ENCODE measurements at places on chromosomes 6 and 20.
A peak's percentile ranks its signal among the peaks of the same experiment; 100 is the strongest.

- no peak for DNase-seq
These were observed 164.9 kb downstream of the CDH26 start for GRCh38 chr20:60123096-60123495.

DNA sequence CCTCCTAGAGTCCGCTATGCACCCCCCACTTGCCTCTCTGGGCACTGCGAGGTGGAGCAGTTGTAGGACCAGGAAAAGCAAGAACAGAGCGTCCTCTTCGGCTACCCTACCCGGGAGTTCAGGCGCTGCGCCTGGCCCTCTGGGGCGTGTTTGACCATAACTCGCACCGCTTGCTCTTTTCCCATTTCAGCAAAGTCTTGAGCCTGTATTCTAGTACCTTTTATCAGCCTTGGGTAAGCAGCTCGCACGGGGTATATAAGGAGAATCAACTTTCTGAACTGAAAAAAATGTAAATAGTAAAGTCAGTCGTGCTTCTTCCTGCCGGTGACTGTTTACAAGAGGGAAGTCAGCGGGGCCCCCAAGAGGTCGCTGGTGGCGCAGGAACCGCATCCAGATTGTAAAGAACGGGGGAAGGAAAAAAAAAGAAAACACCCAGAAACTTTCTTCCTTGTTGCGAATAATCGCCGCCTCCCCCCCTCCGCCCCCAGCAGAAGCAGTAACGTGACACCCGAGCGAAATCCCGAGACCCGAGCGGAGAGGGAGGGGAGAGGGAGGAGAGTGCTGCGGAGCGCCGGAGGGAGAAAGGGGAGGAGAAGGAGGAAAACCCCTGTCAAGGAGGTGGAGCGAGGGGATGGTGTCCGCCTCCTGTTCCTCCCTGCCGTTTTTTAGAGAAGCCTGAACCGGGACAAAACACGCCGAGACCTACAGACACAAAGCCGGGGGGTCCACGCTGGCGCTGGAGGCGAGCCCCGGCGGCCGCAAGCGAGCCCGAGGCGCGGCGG lies at the start of gene UST:
Gene UST (plus strand): TSS at position 668 of the 782 bp plus-strand sequence. CDS start 401 bp downstream, outside the sequence.
- no peak for DNase-seq

GRCh38 chr6:166661327-166662085 lies 34.5 kb upstream of the RPS6KA2 start:
- DNase-seq = no peak

- DNase-seq = no peak
These were observed 59.0 kb upstream of the FAM184A start for GRCh38 chr6:119137194-119138072.

- no peak for DNase-seq
These were observed 71.0 kb upstream of the FAM83B start for GRCh38 chr6:54775576-54775975.

- no peak for DNase-seq
These were observed 119.9 kb downstream of the SULF2 start for GRCh38 chr20:47665221-47665991.

DNA sequence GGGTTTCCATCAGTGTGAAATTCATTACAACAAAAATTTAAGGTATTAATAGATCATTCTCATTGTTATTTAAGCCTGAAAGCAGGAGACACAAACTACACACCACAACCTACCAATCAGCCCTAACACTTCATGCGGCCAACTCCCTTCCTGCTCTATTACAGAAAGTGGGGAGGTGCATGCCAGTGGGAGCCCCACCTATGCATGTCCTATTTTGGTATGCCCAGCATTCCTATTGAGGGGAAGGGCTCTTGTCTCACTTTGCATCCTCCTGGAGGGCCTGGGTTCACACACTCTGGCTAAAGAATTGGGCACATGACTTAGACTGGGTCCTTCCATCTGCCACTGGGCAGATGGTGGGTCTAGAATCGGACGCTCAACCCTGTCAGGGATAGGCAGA lies 450.0 kb downstream of the PTPRT start:
- no peak for DNase-seq

GRCh38 chr6:43924222-43924702 lies 154.3 kb downstream of the VEGFA start:
- DNase-seq = peak; percentile 26

DNA sequence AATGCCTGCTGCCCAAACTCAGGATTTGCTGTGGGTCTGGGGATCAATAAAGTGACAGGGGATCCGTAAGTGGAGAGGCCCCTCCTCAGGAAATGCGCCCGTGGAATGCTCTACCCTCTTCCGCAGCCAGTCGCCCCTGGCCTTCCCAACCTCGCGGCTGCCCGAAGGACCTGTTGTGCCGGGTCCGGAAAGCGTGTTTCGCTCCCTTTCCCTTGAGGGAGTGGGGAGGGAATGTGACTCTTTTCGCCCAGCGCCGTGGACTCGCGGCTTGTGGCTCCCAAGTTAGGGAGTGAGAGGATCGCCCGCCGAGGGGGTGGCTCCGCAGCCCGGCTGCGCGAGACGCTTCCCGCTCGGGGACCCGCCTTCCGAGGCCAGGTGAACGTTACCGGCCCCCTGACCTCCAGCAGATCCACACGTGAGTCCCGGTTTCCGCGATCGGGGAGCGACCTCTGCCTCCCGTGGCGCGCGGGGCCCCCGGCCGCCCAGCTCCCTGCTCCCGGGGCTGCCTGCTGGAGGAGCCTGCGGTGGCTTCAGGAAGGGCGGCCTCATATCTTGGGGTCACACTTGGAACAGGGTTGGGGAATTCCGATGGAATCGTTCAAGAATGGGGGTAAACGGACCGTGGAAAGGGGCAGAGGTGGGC lies 666 bp downstream of the TPD52L1 start:
- no peak for DNase-seq

DNA sequence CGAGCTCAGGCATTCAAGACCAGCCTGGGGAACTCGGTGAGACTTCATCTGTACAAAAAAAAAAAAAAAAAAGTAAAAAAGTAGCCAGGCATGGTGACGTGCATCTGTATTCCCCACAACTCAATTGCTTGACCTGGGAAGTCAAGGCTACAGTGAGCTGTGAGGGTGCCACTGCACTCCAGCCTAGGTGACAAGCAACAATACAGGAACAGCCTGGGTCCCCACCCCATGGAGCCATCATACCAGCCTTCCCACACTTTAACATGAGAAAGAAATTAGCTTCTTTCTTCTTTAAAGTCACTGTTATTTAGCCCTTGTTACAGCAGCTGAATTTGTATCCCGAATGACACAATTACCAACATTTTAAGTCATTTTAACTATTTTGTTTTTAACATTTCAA lies 56.1 kb downstream of the SCML4 start:
- no peak for DNase-seq

- DNase-seq = no peak
These were observed at the start of gene MYT1 for GRCh38 chr20:64164123-64164836. Gene MYT1, plus strand, starts transcription at chr20:64164452. Its CDS starts 34,410 bp downstream, at chr20:64198862.

DNA sequence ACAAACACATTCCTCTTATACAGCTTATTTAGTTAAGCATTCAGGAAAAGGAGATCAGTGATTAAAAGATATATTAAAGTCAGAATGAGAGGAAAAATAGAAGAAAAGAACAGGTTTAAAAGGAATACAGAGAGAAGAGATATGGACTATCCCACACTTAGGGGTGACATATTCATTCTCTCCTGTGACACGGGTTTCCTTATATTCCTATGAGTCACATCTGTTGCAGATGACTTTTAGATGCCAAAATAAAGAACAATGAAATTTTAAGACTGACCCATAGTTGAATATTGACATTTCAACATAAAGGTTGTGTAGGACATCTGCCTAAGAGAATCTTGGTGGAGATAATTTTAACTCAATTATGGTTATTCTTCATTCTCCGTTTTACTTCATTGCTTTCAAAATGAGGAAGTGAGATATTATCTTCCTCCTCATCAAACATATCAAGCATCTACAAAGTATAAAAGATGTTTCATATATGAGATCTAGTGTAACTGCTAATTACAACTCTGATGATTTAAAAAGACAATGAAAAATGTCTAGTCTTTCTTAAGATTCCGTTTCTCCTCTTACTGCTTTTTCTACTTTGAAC lies 1336.7 kb upstream of the CITED2 start:
- no peak for DNase-seq

- no peak for DNase-seq
These were observed 133.7 kb downstream of the MYO6 start for GRCh38 chr6:75882734-75883133.

- no peak for DNase-seq
These were observed 578.9 kb downstream of the HAO1 start for GRCh38 chr20:7361321-7361720.

- DNase-seq = no peak
These were observed 15.3 kb downstream of the HCK start for GRCh38 chr20:32067234-32067821.

- DNase-seq = no peak
These were observed 41.5 kb downstream of the MAN1A1 start for GRCh38 chr6:119308048-119308570.

DNA sequence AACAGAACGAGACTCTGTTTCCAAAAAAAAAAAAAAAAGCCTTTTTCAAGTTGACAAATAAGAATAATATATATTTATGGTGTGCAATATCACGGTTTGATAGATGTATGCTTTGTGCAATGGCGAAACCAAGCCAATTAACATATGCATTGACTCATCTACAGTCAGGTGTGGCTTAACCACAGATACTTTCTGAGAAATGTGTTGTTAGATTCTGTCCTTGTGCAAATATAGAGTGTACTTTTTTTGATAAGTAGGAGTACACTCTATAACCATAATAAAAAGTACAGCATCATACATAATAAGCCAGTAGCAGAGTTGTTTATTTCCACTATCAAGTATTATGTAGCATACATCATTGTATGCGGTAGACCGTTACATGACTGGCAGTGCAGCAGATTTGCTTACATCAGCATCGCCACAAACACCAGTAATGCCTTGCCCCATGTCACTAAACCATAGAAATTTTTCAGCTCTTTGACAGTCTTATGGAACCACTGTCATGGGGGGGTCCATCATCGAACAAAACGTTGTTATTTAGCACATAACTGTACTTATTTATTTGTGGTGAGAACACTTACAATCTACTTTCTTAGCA lies 59.2 kb downstream of the TMEM170B start:
- DNase-seq = no peak

- no peak for DNase-seq
These were observed 6.6 kb downstream of the BFSP1 start for GRCh38 chr20:17524560-17524959.

- DNase-seq = no peak
These were observed 76.9 kb downstream of the SYNDIG1 start for GRCh38 chr20:24546232-24546892.

GRCh38 chr6:157099912-157100593 lies 223.3 kb downstream of the TMEM242 start:
- DNase-seq = peak; percentile 38

GRCh38 chr6:13164291-13164690 lies 164.0 kb downstream of the TBC1D7 start:
- DNase-seq = no peak

DNA sequence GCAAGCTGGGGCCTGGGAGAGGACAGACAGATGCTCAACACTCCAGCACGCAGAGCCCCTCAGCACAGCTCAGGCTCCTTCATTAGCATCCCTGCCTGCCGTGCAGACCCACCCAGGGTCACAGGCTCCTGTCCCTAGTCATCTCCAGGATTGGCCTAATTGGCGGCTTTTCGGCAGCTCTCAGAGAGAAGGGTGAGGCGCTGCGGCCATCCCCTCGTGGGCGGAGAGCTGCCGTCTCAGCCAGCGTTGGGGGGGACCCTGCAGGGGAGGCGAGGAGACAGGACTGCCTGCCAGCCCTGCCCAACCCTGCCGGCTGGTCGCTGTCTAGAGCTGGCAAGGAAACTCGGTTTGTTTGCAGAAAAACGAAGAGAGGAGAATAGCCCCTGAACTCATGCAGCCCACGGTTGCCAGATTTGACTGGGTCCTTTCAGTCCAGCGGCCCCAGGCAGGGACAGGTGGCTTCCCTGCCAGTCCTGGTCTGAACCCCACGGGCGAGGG lies 26.8 kb downstream of the BHLHE23 start:
- DNase-seq = no peak

DNA sequence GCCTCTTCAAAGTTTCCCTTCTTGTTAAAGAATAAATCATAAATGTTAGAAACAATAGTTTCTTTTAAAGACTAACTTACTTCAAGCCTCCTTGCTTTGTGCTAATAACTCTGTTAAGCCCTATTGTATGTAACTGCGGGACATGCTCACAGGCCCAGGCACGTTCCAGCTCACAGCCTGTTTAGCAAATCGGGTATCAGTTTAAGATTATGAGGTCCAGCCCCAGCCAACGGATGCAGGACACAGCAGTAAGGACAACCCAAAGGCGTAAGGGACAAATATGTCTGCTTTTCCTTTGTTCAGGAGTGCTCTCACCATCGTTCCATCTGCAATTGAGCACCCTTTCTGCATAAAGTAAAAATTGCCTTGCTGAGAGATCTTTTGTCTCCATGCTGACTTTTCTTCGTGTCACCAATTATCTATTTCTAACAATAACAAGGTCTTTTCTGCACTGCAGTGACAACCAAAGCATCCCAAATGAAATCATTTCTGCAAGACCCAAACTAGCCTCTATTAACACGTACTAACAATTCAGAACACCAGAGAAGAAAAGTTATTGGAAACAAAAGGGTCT lies 1.4 kb downstream of the C6orf52 start:
- DNase-seq = no peak

GRCh38 chr6:162674452-162674851 lies 53.1 kb downstream of the PRKN start:
- DNase-seq = no peak

Data from stimulated activated CD4-positive, alpha-beta T cell treated with anti-CD3 and anti-CD28 coated beads, Interleukin-15, amount 100 ng/mL, for 48 hours (primary cell).